Left ventricle myocardium inferior (tissue), 1 donor: ENCODE measurements at places on chromosomes 11 and 22. TPM values are rescaled to one million over a fixed set of nuclear protein-coding genes. Genes with fewer than 3 reads are reported as not detected.

DNA sequence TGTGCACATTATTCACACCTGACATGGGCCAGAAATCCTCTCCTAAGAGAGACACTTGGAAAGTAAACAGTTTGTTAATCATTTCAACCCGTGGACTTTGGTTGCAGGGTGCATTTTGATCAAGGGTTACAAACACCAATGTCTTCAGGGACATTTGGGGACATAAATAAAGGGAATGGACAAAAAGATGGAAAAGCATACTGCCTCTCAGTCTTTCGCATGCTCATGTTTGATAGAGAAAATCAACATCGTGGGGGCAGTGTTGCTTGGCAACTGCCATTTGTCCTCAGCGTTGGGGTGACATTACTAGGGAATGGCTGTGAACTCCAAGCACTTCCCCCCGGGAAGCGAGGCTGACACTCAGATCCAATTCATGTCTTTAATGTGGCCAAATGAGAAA is 114.7 kb upstream of the OR4B1 start:
- no peaks in the 10 kb centered on the region for H3K27me3 ChIP-seq
- no peaks in the 10 kb centered on the region for H3K36me3 ChIP-seq
- no peak overlapping the region for H3K27ac ChIP-seq
- H3K4me3 ChIP-seq, result no peak overlapping the region

- no peak for DNase-seq
- no peaks in the 10 kb centered on the region for H3K36me3 ChIP-seq
- H3K4me3 ChIP-seq, result no peak overlapping the region
- no peak overlapping the region for H3K27ac ChIP-seq
- H3K4me1 ChIP-seq, result peaks cover 39% of the 10 kb centered on the region
- H3K27me3 ChIP-seq, result no peaks in the 10 kb centered on the region
These were observed 170.6 kb upstream of the SOX6 start for GRCh38 chr11:16526947-16527346.

LYVE1 gene
- 41.1 TPM for total RNA-seq

TTC36 gene
- 1.1 TPM for total RNA-seq

DNA sequence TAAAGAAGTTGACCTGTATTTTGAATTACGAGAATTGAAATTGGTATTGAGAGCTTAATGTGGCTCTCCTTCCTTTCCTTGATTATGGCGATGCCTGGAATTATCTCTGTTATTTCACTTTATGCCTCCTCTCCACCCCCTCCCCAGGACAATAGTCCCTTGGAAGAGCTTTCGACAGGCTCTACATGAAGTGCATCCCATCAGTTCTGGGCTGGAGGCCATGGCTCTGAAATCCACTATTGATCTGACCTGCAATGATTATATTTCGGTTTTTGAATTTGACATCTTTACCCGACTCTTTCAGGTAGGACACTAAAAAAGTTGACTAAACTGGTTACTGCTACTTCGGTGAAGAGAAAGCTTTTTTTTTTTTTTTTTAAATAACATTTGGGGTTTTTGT is 43.2 kb downstream of the MCAM start:
- H3K27me3 ChIP-seq, result no peaks in the 10 kb centered on the region
- no peak overlapping the region for H3K27ac ChIP-seq
- no peak for DNase-seq
- H3K4me3 ChIP-seq, result no peak overlapping the region
- peaks cover 56% of the 10 kb centered on the region for H3K36me3 ChIP-seq

IRF7 gene
- 10.3 TPM for total RNA-seq

DNA sequence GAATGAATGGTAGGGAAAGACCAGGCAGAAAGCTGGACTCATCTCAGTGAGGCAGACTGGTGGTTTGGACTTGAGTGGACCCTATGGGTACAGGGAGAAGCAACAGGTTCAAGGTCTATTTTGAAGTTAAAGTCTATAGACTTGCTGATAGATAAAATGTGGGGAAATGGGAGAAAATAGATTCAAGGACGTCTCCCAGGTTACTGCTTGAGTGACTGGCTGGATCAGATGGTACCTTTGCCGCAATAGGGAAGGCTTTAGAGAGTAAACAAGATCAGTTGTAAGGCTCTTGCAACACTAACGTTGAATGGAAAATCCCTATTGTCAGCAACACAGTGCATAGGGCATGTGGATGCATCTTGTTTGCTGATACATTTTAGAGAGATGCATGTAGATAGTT is 27.4 kb downstream of the SEZ6L start:
- no peak overlapping the region for H3K27ac ChIP-seq
- no peaks in the 10 kb centered on the region for H3K36me3 ChIP-seq
- H3K4me3 ChIP-seq, result no peak overlapping the region
- H3K4me1 ChIP-seq, result no peaks in the 10 kb centered on the region
